CD4-positive, alpha-beta T cell treated with Interleukin-12 subunit alpha and Interleukin-12 subunit beta, for 1 hour (primary cell): ENCODE measurements at places on chromosomes 5 and 9.

DNA sequence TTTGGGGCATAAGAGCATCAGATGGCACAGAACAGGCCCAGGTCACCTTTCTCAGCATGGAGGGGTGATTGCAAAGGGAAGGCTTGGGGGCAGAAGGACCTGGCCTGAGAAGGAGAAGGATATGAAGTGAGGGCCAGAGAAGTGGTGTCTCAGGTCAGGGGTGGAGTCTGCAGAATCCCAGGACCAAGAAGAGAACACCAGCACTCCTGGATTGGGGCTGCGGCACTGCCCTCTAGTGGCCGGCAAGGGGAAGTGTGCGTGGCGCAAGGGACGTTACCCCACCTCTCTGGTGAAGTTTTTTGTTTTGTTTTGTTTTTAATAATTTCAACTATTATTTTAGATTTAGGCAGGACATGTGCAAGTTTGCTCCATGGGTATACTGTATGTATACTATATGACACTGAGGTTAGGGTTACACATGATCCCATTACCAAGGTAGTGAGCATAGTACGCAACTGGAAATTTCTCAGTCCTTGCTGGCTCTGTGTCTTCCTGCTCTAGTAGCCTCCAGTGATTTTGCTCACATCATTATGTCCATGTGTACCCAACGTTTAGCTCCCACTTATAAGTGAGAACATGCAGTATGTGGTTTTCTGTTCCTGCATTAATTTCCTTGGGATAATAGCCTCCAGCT lies 1548.6 kb downstream of the EFNA5 start:
- DNase-seq = no peak

DNA sequence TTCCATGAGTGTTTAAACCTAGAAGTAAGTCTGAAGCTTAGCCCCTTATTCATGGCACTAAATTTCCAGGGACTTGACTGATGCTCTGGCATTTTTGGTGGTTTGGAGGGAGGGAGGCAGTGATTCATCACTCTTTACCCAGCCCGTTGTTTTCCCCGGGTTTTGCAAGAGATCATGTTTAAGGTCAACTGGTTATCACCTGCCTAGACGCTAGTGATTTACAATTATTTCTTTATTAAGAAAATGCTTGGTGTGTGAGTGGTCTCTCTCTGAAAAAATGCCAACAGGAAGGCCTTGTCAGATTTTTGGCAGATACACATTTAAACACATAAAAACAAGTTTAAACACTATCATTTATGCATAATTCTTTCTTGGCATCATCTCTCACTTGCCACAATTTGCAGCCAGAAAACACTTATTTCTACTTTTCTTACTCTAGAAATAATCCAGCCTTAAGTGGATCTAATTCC lies 737.9 kb upstream of the ZNF608 start:
- DNase-seq = no peak

- no peak for DNase-seq
Measured at GRCh38 chr9:37990404-37991015, 78.5 kb downstream of the SHB start.

DNA sequence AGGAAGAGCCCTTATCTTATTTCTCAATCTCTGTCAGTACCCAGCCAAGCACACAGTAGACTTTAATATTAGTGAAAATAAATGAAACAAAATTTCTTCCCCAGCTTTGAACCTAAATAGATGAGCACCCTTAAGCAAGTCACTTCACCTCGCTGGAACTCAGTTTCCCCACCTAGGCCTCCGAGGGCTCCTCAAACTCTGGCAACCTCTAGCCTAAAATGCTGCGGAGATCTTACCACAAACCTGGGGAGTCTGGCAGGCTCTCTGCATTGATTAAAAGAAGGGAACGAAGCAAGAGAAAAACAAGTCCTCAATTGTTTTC lies 326 bp downstream of the RIGI start:
- DNase-seq = no peak

DNA sequence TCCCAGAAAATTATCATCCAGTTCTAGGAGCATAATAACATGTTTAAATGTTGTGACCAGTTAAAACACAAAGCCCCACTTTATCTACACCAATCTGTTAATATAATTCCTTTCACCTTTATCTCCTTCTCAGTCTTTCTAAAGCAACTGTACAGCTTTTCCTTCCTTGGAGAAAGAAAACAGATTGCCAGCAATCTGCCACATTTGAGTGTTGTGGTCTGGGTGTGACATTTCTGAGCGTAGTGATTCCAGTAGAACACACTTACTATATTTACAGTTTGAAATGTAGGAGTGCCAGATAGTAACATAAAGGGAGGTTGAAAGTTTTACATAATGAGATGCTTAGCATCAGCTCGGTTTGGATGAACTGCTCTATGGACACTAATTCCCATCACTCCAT lies 76.1 kb downstream of the KCNN2 start:
- DNase-seq = no peak

GRCh38 chr5:34826347-34826746 lies 12.6 kb upstream of the TTC23L start:
- no peak for DNase-seq

- DNase-seq = no peak
Measured at GRCh38 chr9:83642793-83643192, 19.9 kb downstream of the IDNK start.

GRCh38 chr5:159965031-159965837 lies 43.7 kb upstream of the TTC1 start:
- peak; percentile 11 for DNase-seq

GRCh38 chr5:154754460-154755360 lies 467 bp upstream of the LARP1 start:
- peak; percentile 99 for DNase-seq

- no peak for DNase-seq
Measured at GRCh38 chr9:90842996-90843395, 41.4 kb downstream of the SYK start.

DNA sequence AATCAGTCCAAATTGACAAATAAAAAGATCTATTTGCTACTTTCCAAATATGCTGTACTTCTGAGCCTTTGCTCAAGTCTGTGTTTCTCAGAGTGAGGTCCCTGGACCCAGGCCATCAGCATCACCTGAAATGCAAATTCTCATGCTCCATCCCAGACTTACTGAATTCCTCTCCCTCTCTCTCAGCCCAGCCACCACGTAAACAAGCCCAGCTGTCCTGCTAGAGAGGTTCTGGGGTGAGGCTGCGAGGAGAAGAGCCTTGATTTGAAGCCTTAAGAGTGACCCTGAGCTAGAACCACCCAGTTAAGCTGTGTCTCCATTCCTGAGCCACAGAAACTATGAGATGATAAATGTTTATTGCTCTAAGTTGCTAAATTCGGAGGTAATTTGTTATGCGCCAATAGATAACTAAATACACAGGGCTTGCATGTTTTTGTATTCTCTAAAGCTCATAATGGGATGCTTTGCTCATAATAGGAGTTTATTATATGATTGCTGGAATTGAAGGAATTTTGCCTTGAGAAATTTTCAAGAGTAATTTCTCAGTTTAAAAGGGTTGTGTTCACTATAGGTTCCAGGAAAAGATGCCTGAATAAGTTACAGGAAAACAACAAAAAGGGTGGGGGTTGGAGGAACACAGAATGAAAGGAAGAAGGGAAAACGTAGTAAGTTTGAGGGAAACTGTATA lies 98.9 kb upstream of the SPATA31D4 start:
- DNase-seq = no peak

- no peak for DNase-seq
Measured at GRCh38 chr9:134484479-134484878, 157.1 kb upstream of the COL5A1 start.

- DNase-seq = no peak
Measured at GRCh38 chr9:33690143-33690933, 105.0 kb upstream of the PRSS3 start.

DNA sequence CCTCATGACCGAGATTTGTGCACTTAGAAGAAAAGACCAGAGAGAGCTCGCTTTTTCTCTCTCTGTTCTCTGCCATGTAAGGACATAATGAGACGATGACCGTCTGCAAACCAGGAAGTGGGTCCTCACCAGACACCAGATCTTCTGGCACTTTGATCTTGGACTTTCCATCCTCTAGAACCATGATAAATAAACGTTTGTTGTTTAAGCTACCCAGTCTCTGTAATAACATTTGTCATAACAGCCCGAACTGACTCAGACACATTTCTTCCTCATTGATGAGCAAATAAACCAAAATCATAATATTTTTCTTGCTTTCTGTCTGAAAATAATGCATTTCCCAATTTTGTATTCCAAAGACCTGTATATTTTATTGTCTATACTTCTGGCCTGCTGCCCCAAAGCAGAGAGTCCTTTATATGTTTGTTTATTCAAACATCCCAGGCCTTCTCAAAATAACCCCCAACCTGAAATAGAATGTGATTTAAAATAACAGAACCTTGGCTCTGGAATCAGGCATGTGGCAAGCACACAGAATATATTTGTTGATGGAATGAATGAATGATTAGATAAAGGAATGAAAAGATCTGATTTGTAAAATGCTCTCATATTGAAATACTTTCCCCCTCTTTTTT lies 396.5 kb downstream of the ADGRV1 start:
- no peak for DNase-seq

DNA sequence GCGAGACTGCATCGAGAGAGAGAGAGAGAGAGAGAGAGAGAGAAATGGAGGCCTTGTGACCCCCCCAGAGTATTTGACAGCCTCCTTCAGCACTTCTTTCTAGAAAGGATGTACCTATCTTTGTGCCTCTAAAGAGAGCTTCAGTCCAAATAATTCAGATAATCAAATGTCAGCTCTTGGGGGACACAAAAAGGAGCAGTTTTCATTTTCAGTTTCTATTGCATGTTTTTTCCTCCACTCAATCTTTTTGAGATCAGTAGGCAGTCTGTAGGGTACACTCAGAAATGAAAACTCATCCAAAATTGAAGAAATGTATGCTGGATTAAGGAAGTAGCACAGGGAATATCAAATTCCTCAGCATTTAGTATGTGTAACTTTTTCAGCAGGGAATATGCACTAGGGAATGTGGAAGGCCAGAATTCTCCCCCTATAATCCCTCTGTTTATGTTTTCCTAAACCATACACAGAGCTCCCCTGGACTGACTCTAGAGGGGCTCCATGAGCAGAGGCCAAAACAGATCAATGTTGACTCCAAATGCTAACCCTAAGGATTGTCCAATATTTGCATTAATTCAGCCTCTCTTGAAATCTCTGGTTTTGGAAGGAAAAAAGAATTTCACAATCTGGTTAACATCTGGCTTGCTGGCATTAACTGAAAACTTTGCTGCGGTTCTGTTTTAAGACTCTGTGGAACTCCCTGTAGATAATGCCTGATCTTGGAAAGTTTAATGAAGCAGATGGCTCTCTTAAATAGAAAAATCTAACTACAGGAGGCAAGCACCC lies 250.1 kb downstream of the CEMIP2 start:
- DNase-seq = no peak

DNA sequence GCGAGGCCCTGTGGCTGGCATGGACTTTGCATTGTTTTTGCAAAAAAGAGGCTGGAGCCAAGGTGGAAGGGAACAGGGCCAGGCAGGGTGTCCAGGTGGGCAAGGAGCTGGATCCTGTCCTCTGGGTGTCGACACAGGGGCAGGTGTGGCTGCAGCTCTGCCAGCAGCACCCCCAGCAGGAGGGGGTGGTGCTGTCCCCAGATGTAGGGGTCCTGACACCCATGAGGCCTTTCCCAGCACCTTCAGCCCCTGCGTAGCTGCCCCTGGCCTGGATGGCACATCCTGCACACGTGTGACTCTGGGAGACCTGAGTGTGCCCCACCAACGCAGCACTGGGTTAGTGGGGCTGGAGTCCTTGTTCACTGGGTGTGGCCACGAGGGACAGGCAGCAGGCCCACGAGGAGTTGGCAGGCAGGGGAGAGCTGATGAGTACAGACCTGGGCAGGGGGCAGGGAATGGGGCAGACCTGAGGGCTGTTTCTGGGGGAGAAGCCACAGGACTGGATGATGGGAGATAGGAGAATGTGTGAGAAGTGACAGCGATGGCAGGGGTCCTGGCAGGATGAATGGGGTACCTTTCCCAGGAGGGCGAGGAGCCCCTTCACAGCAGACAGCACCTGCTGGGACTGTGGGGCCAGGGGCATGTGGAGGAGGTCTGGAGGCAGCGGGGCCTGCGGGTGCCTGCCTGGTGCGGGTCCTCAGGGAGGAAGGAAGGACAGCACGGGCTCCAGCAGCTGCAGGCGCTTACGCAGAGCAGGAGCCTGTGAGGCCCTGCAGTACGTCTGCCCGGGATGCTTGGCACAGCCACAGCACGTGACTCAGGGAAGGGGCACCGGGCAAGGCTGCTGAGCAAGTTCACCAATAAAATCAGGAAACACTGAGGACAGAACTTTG lies 3.6 kb upstream of the RASGEF1C start:
- no peak for DNase-seq

DNA sequence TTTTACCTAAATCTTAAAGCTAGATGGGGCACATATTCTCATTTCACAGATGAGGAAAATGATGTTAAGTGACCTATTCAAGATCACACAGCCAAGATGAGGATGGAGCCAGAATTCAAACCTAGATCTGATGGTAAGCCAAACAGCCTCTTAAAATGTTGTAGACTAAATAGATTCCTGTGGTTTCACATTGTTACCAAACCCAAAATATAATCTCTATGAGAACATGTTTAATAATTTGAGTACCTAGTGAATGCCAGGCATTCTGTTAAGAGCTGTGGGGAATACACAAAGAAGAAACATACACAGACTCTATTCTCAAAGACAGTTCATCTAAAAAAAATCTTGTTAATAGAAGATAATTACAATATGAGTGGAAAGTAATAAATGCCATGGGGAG lies 25.2 kb downstream of the HOMER1 start:
- DNase-seq = no peak

- DNase-seq = no peak
Measured at GRCh38 chr9:114583371-114584155, 4.0 kb upstream of the ATP6V1G1 start.

GRCh38 chr9:125747765-125748445 lies 732 bp downstream of the PBX3 start:
- peak; percentile 27 for DNase-seq

DNA sequence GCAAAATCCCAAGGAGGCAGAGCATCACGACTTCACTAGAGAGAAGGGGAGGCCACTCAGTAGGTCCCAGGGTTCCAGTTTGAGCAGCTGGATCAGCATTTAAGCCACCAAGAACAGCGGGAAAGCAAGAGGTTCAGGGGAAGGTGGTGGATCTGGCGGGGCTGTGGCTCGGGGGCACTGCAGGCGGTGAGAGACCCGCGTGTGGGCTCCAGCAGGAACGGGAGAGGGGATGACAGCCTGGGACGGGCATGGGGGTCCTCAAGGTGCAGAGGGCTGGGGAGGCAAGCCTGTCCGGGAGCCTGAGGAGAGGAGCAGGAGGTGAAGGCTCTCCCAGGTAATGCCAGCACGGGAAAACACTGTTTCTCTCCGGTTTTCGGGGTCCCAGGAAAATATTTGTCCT lies 123.6 kb downstream of the IRX2 start:
- DNase-seq = no peak
